ENCODE measurements at places on chromosomes 12 and 14.

- DNase-seq, result no peak
Measured at GRCh38 chr12:57496822-57497221, 9.0 kb downstream of the MARS1 start.

- no peak for DNase-seq
Measured at GRCh38 chr12:9910716-9911421, 21.3 kb downstream of the CLEC2A start.

DNA sequence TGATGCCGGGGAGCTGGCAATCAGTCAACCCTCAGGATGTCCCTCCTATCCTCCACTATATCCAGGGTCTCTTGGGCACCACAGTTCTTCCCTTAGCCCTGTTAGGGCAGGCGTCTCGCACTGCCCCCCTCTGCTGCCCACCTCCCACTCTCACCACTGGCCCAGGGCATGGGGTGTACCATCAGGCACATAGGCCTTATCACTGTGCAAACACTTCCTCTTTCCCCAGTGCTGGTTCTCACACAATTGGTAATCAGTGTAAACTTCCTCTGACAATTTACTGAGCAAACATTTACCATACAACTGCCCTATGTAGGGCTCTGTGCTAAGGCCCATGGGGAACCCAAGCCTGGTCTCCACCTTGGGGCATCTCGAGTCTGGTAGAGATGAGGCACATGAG lies 20.1 kb upstream of the TMED10 start:
- DNase-seq, result no peak

DNA sequence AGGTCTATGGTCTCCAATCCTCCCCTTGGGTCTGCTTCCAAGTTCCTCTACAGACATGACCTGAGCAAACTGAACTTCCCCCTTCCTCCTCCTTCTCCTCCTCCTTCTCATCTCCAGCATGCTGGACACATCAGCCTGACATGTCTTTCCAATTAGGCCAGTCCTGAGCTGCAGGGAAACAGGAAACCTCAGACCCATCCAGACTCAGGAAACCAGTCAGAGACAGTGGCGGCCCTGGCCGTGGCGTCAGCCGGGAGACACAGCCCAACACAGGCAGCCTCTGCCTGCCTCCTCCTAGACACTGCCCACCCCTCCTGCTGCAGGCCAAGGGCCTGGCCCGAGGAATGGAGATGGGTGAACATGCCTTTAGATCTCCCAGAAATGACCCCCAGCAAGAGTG lies 468.8 kb downstream of the BCL11B start:
- DNase-seq, result no peak

DNA sequence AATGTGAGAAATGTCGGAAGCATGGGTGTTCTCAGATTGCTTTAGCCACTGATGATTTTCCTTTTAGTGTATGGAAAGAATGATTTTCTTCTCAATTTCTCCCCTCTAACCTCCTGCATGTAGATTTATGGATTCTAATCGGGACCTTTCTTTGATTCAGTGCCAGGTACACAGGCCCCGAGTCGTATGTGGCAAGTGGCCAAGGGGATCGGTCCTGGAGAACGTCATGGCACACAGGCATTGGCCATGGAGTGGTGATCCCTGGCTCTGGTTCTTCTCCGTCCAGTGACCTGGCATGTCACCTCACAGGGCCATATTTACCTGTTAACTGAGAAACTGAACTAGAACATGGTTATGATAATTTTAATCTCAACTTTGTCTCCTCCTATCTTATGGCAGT lies 58.1 kb downstream of the ETV6 start:
- DNase-seq, result no peak

DNA sequence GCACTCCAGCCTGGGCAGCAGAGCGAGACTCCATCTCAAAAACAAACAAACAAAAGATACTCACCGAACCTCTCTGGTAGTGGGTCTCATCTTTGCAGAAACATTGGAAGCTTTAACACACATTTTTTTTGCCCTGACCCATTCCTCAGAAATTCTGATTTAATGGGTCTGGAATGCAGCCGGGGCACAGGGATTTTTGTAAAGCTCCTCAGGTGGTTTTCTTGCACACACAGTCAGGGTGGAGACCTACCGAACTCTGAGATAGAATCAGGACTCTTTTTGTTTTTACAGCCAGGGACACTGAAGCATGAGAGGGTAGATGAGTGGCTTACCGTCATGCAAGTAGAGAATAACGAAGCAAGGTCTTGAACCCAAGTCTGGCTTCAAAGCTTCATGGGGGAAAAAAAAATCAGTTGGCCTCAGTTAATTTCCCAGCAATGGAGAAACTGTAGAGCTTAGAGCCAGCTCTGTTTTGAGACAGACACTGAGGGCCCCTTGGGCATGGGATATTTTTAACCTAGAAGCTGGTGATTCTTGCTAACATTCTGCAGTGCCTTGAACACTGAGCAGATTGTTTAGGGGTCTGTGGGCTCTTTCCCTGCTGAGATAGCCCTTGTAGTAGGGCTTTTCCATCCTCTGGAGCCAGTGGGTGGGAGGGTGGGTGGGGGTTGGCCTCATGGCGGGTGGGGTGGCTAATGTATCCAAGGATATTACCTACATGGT lies 4.8 kb downstream of the RNU4-2 start:
- DNase-seq, result no peak

DNA sequence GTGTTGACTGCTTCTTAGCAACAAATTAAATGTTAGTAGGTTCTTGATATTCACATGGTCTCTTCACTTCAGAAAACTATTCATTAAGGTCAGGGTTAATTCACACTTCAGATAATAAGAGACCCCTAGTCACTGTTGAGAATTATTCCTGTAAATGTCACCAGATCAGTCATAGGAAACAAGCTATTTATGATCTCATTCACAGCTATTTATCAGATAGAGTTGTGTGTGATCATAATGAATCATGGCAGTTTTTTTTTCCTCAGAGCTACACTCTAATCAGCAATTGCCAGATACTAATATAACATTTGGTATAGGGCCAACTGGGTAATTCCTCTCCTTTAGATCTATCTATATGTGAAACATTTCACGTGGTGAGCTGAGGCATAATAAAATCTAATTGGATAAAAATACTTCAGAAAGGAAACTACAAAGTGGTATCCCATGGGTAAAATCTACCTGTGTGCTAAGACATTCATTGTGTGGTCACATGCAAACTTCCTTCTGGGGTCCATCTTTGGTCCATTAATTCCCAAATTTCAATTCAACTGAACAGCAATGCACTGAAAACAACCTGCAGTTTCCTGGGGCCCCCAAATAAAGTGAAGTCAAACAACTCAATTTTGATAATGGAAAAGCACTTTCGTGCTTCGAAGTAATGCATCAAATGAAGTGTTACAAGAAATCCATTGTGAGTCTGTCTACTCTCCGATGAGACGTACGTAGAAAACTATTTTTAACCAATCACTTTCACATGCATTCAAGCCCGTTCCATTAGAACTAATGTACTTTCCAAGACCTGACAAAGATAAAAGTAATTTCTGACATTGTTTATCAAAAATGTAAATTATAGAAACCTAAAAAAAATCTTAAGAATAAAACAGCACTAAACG lies 197.0 kb downstream of the ACSS3 start:
- DNase-seq, result no peak

- DNase-seq, result no peak
Measured at GRCh38 chr12:103626498-103626897, 39.4 kb downstream of the STAB2 start.

DNA sequence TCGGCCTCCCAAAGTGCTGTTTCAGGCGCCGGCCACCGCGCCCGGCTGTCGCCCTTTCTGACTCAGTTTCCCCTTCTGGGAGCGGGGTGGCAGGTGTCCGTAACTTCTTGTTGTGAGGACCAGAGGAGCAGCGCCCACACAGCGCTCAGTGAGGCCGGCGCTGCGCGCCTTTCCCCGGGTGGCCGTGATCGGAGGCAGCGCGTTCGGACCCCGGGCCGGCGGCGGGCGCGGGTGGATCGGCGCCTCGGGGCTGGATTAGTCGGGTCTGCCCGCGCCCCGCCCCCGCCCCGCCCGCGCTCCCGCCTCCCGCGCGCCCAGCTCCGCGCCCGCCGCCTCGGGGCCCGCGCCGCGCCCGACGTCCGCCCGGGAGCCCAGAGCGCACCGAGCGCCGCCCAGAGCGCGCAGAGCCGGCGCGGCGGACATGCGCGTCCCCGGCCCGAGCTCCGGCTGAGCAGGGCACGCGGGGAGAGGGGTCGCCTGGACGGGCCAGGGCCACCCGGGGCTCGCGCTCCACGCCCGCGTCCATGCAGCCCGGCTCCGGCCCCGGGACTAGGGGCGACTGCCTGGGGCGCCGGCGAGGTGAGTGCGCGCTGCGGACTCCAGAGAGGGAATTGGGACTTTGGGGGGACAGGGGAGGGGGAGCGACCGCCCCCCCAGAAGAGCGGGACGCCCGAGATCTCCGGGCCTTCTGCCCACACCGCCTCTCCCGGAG lies 50.6 kb downstream of the LRCOL1 start:
- DNase-seq, result no peak

DNA sequence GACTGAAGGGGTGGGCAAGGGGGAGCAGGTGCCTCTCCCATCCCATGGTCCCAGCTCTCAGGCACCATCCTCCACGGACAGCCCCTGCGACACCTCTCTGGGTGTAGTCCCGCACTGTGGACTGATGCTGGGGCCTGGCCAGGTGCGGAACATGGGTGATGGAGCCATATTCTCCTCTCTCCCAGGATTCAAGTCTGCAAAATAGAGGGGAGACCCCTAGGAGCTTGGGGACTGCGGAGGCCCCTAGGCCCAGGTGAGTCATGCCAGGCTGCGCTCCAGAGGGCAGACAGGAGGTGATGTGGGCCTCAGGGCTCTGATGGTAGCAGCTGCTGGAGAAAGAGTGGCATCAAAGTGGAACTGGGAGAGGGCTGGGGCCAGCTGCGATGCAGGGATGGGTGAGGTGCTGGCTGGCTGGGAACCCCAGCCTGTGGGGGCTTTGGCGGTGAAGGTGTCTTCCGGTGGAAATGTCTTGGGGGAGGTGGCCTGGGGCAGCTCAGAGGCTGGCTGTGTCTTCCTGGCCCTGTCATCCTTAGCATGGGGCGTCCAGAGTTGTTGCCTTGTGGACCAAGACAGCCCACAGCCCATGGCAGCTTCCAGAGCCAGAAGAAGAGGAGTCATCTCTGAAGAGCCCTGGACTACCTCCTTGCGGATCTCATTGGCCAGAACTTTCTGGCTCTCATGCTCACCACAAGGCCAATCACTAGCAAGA lies 149.1 kb downstream of the KIF26A start:
- no peak for DNase-seq

DNA sequence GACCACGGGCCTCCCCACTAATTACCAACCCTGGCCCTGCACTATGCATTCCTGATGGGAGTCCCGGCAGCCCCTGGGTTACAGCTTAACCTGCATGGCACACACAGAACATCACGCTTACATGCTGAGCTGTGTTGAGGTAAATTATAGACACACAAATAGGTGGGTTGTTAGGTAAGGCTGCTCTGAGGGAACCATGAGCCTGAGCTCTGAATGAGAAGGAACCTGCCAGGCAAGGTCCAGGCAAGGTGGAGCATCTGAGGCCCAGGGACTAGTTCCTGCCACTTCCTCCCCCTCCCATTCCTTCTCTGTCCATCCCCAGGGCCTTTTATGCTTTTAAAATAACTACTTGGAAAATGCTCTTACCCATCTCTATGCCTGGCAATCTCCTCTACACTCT lies 82.7 kb upstream of the ESRRB start:
- DNase-seq, result no peak

GRCh38 chr12:40921563-40922163 lies 229.4 kb downstream of the CNTN1 start:
- no peak for DNase-seq

GRCh38 chr12:57896434-57897201 lies 44.7 kb upstream of the ATP23 start:
- DNase-seq, result no peak

DNA sequence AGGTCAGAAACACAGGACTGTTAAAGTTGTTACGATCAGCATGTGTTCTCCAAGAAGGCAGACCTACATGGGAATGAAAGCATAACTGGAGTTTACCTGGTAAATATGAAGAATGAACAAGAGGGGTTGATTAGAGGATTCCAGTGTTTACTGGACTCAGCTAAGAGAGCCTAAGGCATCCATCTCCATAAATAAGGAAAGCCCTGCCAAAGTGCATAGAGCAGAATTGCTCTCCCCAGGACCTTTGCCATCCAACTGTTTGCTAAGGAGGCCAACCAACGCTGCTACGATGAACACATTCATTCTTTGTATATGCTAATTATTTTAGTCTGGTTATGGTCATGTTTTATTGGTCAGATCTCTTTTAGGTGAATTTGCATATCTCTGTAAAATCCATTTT lies 17.1 kb upstream of the PAWR start:
- DNase-seq, result no peak

DNA sequence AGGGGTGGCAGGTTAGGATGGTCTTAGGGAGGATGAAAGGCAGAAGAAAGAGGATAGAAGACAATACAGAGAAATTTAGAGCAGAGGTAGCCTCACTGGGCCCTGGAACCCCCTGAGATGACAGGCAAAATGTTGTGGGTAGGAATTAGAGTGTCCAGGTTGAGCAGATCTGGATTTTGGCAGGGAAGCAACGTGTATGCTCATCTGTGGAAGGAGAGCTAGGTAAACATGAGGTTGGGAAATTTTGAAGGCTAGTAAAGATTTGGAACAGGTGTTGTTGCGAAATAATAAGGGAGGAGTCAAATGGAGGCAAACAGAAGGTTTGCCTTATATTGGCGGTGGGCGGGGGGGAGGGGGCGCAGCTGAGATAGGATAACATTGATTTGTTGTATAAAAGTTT lies 5.3 kb downstream of the HSD17B6 start:
- no peak for DNase-seq

DNA sequence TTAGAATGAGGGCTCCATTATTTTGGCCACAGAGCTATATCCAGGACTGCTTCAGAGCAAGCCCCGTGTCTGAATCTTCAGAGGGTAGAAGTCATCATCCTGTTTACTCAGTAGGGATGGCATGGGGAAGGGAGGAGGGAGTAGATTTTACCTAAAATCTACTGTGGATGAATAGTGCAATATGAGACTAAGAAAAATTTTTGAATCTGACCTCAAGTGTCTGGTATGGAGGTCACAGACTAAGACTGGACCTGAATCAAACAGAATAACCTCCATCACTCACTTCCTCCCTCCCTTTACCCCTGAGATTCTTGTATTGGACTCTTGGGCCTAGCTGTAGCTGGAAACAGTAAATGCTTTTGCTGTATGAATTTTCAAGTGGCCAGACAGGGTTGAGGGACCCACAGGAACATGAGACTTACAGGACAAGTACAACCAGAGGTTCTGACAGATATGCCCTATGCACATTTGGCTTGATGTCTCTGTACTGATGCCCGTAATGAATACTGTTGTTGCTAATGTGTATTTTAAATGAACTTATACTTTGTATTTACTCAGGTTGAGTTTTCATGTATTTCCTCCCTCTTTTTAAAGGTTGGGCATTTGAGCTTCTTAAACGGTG lies 78.5 kb downstream of the CCDC91 start:
- no peak for DNase-seq

All from T follicular helper cell (primary cell).